ENCODE measurements at places on chromosomes 2 and 18.

DNA sequence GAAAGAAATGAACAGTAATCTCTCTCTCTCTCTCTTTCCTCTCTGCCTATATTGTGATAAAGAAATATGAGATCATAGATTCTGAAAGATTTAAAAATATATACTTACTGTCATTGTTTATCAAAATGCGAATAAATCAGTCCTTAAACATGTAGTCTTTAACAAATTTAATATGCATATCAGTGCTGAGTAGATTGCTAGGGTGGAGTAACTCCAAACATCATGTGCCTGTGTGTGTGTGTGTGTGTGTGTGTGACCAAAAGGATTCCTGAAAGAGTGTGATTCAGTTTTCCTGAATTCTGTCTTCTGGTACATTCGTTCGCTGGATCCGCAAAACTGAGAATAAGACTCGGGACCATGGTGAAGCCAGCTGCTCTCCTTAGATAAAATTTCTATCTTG lies 24.0 kb upstream of the DSEL start:
- DNase-seq, result no peak

DNA sequence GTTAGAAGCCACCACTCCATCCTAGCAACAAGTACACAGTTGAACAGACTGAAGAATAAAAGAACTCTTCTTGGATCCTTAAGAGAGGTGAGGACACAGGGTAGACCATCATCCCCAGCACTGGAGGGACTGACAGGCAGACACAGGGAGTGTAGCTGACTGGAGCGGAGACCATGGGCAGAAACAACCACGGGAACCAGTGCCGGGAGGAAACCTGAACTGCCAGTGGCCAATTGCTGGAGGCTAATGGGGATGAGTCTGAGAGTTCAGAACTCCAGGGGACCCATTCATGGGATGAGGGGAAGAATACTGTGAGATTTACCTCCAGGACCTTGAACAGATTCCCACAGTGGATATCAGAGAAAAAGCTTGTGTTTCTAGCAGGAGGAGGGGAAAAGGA lies 76.8 kb downstream of the HS6ST1 start:
- DNase-seq, result no peak

DNA sequence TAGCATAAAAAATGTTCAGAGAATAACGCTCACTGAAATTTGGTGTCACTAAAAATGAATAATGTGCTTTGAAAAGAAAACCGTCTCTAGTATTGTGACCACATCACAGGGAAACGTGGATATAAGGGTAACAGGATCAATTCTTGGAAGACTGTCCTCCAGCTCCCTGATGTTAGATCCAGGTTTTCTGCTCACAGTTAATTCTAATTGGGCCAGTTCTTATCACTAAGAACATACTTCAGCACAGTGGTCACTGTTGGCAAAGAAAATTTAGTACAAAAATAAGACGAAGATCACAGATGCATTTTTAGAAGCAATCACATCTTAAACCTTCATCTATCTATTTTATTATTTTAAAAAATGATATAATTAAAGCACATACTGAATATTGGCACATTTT lies 57.0 kb upstream of the CD226 start:
- no peak for DNase-seq

DNA sequence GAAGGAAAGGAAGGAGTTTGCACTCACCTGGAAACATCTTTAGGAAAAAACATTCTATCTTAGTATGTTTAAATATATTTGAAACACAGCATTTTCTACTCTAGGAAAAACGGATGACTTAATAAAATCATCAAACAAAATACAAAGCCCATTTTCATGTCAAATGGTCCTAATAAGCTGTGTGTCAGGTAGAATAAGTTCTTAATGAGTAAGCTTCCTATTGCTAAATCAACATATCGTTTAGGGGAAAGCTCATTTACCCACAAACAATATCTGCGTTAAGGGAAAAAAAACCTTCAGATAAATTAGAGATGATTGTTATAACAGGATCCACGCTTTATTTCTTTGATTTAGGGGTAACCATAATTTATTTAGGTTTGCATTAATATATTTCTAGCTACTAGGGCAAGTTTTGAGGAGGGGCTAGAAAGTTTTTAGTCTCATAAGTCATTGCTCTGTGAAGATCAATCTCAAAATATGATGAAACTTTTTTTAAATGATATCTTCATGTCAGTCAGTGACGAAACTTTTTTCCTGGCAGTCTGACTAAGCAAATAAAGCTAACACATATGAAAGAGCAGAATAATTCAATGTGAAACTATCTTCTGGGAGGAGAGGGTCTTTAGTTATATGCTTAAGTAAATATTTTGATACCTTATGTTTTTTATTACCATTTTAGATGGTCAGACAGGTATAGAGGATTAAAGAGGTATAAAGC lies 147.1 kb downstream of the WDSUB1 start:
- no peak for DNase-seq

DNA sequence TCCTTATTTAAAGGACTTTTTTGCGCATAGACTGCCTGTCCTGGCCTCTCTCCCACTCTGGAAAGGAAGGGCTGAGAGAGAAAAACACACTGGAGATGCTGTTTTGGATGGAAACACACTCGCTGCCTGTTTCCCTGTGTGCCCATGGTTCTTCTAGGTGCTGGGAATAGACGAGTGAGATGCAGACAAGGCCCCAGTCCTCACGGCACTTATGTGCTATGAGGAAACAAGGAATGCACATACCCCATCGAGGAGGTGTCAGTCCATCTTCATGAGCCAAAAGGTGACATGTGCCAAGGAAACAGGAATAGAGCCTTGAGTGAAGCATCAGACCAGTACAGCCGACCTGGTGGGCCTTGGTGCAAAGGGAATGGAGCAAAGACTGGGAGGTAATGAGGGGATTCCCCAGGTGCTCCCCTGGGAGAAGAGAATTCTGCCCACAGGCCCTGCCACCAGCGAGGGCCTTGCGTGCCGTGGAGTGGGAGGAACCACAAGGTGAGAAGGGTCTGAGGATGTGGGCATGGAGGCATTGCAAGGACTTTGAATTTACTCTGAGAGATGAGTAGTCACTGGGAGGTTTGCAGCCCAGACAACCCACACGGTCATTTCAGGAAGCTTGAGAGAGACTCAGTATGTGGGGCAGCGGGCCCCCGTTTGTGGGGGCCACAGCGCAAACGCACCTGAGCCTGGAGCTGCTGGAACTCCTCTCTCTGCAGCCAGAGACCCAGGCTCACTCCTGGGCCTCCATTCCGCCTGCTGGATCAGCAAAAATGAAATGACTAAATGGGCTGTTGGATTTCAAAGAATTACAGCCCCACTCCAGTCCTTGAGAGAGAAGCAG lies 197.5 kb upstream of the COPS8 start:
- no peak for DNase-seq

DNA sequence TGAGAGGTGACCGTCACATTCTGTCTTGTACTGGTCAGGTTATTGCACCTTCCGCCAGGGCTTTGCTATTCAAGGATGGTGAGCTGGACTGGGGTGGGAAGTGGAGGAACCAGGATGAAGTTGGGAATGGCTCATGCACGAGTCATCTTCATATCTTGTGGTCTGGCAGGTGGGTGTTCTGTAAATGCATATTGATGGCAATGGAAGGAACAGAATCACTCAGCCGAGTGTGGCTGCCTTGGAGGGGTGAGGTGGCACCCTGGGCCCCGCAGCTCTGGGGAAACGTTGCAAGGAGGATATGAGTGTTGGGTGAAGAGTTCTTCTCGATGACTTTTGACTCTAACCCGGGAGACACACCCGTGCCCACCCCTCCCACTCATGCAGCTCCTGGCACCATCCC lies 1.2 kb downstream of the NEU2 start:
- no peak for DNase-seq

DNA sequence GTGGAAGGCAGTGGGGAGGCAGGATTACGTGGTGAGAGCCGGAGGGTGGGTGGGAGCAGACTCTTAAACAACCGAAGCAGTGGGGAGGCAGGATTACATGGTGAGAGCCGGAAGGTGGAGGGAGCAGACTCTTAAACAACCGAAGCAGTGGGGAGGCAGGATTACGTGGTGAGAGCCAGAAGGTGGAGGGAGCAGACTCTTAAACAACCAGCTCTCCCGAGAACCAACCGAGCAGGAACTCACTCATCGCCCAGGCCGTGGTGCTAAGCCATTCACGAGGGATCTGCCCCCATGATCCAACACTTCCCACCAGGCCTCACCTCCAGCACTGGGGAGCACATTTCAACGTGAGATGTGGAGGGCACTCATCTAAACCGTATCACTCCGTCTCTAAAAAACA lies 87.7 kb downstream of the RTP5 start:
- DNase-seq, result no peak

GRCh38 chr2:86297382-86298147 lies 39.9 kb downstream of the REEP1 start:
- DNase-seq, result no peak

DNA sequence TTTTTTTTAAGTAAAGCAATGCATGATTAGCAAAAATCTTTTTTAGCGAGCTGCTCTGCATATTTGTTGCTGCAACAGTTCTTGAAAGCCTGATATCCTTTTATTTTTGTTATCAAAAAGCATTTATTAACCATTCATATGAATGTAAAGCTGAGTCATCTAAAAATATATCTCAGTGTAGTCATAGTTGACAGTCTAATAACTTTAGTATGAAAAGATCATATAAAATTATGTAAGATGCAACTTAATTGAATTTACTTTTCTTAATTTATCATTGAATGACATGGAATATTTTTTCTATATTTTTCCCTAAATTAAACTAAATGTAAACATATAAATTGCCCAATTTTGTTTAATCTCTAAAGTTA lies 8.5 kb downstream of the UGP2 start:
- no peak for DNase-seq

DNA sequence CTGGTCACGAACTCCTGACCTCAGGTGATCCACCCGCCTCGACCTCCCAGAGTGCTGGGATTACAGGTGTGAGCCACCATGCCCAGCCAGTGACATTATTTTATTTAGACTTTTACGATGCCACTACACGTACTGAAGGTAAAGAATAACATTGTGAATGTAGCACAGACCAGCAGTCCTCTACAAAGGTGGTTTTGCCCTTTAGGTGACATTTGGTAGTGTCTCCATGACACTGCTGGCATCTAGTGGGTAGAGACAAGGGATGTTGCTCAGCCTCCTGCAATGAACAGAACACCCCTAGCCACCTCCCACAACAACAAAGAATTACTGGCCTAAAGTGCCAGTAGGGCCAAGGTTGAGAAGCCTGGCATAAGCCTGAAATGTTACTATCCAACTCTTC lies 69.5 kb downstream of the MYOM1 start:
- DNase-seq, result no peak

DNA sequence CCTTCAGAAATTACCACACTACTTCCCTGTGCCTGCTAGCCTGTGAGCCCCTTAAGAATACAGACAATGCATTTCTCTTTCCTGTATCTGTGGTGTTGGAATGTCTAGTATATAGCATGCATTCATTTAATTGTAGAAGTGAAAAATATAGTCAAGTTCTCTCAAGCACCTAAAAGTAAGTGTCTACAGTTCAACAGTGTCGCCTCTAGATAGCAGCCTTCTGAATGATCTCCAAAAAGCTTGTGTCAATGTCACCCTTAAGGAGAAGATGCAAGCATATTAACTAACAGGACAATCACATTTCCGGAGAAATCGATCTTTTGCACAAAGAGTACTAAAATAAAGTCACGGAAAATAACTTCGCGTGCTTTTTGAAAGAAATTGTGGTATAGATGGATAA lies 27.5 kb upstream of the DSG3 start:
- no peak for DNase-seq

DNA sequence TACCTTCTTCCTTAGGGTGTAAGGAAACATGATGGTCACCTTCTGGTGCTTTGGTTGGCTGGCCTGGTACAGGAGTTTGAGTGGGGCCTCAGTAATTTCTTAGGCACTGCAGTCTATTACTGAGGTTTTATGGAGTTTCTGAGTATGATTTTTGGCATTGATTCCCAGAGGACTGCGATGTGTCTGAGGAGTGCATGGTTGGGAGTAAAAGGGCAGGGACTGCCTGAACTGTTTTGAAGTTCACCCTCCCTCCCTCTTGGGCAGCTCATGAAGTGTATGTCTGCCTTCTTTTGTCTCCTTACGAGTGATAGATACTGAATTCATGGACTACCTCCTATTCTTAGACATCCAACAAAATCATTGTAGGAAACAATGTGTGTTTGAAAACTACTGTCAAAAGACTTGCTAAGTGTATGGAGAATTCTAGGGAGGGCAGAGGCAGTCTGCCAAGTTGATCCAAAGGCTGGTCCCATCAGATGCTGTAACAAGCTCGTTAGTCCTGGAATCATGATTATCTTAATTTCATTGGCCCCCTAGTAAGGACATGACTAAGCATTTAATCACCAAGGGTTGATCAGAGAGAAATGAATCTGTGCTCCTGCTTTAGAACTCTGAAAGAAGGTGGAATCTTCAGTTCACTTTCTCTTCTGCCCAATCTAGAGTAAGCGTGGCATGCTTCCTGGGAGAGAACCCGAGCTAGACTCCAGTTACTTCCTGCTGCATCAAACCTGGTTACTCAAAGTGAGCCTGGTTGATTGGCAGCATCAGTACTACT lies 26.5 kb downstream of the LYPD6B start:
- DNase-seq, result no peak

DNA sequence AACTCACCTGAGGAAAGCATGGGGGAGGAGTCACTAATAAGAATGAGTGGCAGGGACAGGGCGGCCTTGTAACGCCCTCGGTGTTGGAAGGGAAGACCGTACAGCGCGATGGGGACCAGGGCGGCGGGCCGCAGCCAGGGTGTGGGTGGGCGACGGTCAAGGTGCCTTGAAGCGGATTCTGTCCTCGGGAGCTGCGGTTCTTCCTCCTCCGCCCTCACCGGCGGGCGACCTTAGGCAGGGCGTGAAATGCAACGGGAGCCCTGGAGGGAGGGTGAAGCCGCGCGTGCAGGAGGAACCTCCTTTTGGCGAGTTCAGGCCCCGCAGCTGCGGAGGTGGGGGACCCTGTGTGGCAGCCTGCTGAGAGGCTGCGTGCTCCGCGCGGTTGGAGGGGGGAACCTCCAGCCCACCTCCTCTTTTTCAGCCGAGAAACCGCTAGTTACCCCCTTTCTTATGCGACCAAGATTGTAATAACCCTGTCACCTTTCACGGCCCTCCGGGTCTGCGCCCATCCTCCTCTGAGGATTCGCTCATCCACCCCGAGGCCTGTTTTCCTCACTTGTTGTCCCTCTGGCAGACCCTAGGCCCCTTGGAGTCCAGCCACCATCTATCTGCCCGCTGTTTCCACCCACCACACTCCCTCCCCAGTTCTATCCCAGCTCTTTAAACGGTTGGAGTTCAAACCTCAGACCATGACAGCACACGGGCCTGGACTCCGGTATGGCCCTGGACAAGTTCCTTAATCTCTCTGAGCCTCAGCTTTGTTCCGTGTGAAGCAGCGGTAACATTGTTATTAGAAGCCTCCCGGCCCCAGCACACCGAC lies 823 bp upstream of the RNU2-63P start:
- no peak for DNase-seq

- DNase-seq, result peak; percentile 87
Observed at GRCh38 chr2:236600892-236601291, 31.3 kb downstream of the ACKR3 start.

GRCh38 chr2:221492636-221493035 lies 79.5 kb downstream of the EPHA4 start:
- no peak for DNase-seq

- no peak for DNase-seq
Observed at GRCh38 chr2:173684896-173685459, 280.2 kb downstream of the SP3 start.
